Astrocyte (in vitro differentiated cells and primary cell): ENCODE measurements at places on chromosomes 3 and 15. TPM values are rescaled to one million over a fixed set of nuclear protein-coding genes. Genes with fewer than 3 reads are reported as not detected.
A peak's percentile ranks its signal among the peaks of the same experiment; 100 is the strongest.

SLC9C1 gene
- total RNA-seq: not detected in 2 replicates

GABRB3 gene
- total RNA-seq: 43.2 and 47.9 TPM in 2 replicates

SCN11A gene
- 0.07 and 0.20 TPM in 2 replicates for total RNA-seq

CSTA gene
- 0.41 and 0.55 TPM in 2 replicates for total RNA-seq

NTRK3 gene
- total RNA-seq: 12.9 and 14.5 TPM in 2 replicates

NR2E3 gene
- not detected in 2 replicates for total RNA-seq

DPPA4 gene
- total RNA-seq: 81.5 and 83.0 TPM in 2 replicates

MLF1 gene
- total RNA-seq: 14.3 and 15.5 TPM in 2 replicates

NR2F2 gene
- 59.0 and 75.8 TPM in 2 replicates for total RNA-seq

NEK10 gene
- 3.2 and 3.4 TPM in 2 replicates for total RNA-seq

- no peak for DNase-seq
- no peak overlapping the region for H3K4me3 ChIP-seq
- no peaks in the 10 kb centered on the region for H3K36me3 ChIP-seq
These were observed 123.3 kb upstream of the IGF1R start for GRCh38 chr15:98524838-98525660.

DNA sequence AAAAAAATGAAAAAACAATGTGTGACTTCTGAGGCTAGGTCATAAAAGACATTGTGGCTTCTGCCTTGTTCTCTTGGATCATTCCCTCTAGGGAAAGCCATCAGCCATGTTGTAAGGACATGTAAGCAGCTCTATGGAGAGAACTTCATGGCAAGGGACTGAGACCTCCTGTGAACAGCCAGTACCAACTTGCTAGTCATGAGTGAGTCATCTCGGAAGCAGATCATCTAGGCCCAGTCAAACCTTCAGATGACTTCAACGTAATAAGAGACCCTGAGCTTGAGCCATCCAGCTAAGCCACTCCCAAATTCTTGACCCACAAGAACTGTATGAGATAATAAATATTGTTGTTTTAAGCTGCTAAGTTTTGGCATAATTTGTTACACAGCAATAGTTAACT lies 4.9 kb downstream of the MON1A start:
- no peak overlapping the region for H3K4me3 ChIP-seq
- no peaks in the 10 kb centered on the region for H3K27me3 ChIP-seq
- H3K27ac ChIP-seq: peak overlapping the region; percentile 34
- no peaks in the 10 kb centered on the region for H3K36me3 ChIP-seq
- DNase-seq: peak; percentile 77

DNA sequence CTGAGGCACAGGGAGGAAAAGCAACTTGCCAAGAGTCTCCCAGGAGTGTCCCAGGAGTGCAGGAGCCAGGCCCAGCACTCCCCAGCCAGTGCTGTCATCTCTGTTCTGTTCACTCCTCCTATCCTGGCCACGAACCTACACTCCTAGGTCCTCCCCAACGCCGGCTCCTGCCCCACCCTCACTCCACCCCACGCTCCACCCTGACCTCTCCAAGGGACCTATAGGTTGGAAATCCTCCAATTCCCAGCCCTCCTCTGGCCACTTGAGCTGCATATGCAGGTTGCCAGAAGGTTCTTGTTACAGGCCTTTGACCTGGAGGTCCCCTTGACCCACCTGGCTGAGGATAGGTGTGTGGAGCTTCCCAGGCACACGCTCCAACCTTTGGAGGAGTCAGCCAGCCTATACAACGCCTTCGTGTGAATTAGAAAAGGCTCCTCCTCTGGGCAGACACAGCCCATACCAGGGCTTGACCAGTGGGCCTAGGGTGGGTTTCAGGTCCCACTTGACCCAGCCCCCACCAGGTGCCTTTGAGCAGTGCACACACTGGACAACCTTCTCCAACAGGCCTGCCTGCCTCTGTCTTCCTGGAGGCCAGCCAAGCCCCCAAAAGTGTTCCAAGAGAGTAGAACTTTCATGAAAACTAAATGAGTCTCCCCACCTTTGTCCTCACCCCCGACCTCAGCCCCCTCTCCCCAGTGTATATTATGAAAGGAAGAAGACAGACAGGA lies 167.2 kb upstream of the TLE3 start:
- DNase-seq: no peak
- H3K4me1 ChIP-seq: peaks cover 32% of the 10 kb centered on the region
- no peaks in the 10 kb centered on the region for H3K36me3 ChIP-seq

GRCh38 chr3:58200846-58201355 lies 9.9 kb downstream of the DNASE1L3 start:
- no peak for DNase-seq
- no peaks in the 10 kb centered on the region for H3K4me1 ChIP-seq
- no peaks in the 10 kb centered on the region for H3K27me3 ChIP-seq
- H3K27ac ChIP-seq: no peak overlapping the region

- no peaks in the 10 kb centered on the region for H3K36me3 ChIP-seq
- peaks cover 5% of the 10 kb centered on the region for H3K27me3 ChIP-seq
- H3K27ac ChIP-seq: no peak overlapping the region
- H3K4me3 ChIP-seq: no peak overlapping the region
- no peak for DNase-seq
- H3K4me1 ChIP-seq: no peaks in the 10 kb centered on the region
These were observed 28.2 kb upstream of the XIRP1 start for GRCh38 chr3:39220407-39221140.

DNA sequence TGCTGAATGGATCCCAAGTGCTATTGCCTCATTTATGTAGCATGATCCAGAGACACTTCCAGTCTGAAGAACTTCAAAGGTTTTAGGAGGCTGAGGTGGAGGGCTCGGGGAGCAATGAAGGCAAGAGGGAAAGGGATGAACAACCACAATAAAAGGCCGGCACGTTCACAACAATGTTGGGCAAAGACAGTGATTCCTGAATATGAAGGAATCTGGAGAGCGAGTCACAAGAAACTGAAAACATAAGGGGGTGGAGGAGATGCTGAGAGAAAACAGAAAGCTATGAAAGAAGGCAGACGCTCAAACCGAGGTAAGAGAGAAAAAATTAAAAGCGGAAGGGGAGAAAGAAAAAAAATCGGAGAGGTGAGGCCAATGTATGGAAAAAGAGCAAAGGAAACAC lies 120.1 kb downstream of the GREM1 start:
- DNase-seq: no peak
- H3K4me1 ChIP-seq: peaks cover 38% of the 10 kb centered on the region
- H3K36me3 ChIP-seq: no peaks in the 10 kb centered on the region
- no peaks in the 10 kb centered on the region for H3K27me3 ChIP-seq

GRCh38 chr15:31869686-31870307 lies 160.5 kb upstream of the CHRNA7 start:
- peak overlapping the region; percentile 80 for H3K4me3 ChIP-seq
- H3K36me3 ChIP-seq: no peaks in the 10 kb centered on the region
- peaks cover 4% of the 10 kb centered on the region for H3K4me1 ChIP-seq

- H3K4me1 ChIP-seq: peaks cover 21% of the 10 kb centered on the region
- H3K27ac ChIP-seq: peak overlapping the region; percentile 43
- no peak overlapping the region for H3K4me3 ChIP-seq
- peak; percentile 93 for DNase-seq
These were observed 25.4 kb upstream of the EDEM1 start for GRCh38 chr3:5162102-5162501.

- peak; percentile 27 for DNase-seq
- no peak overlapping the region for H3K4me3 ChIP-seq
- no peaks in the 10 kb centered on the region for H3K4me1 ChIP-seq
- no peak overlapping the region for H3K27ac ChIP-seq
- H3K27me3 ChIP-seq: no peaks in the 10 kb centered on the region
These were observed 38.8 kb upstream of the MLF1 start for GRCh38 chr3:158532099-158532734.

GRCh38 chr3:155895379-155895900 lies 25.0 kb downstream of the GMPS start:
- H3K27ac ChIP-seq: no peak overlapping the region
- peaks cover 12% of the 10 kb centered on the region for H3K36me3 ChIP-seq
- H3K4me1 ChIP-seq: no peaks in the 10 kb centered on the region
- no peaks in the 10 kb centered on the region for H3K27me3 ChIP-seq

DNA sequence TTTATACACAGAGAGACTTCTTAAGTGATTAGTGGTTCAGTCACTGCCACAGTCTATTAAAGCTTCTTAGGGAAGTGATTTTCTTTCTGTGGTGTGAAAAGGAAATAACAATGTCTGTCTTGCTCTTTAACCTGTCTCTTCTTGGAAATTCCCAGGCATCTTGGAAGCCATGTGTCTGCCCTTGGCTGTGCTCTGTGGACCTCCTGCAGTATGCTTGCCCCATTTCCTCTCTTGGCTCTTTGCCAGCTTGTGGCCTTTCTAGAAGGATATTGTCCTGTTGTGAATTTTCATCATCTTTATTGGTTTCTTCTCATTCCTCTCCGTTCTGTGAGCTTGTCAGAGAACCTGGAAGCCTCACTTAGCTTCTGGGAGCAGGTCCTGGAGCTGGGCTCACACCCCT lies 338.4 kb upstream of the C2CD4B start:
- no peak overlapping the region for H3K27ac ChIP-seq
- H3K4me1 ChIP-seq: peaks cover 18% of the 10 kb centered on the region
- H3K27me3 ChIP-seq: no peaks in the 10 kb centered on the region
- no peak for DNase-seq
- H3K36me3 ChIP-seq: no peaks in the 10 kb centered on the region

DNA sequence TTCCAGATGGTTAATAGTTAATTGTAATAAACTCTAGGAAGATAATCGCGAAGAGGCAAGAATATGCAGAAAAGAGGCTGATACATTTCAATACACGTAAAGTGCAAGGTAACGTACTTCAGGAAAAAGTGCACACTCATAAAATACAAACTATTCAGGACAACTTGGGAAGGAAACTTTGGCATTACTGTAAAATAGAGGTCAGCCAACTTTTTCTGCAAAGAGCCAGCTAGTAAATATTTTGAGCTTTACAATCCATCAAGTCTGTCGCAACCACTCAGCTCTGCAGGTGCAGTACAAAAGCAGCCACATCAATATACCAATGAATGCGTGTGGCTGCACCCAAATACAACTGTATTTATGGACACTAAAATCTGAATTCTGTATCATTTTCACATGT lies 51.6 kb upstream of the THUMPD3 start:
- H3K36me3 ChIP-seq: no peaks in the 10 kb centered on the region
- H3K27ac ChIP-seq: no peak overlapping the region
- H3K4me3 ChIP-seq: no peak overlapping the region
- peak; percentile 36 for DNase-seq

DNA sequence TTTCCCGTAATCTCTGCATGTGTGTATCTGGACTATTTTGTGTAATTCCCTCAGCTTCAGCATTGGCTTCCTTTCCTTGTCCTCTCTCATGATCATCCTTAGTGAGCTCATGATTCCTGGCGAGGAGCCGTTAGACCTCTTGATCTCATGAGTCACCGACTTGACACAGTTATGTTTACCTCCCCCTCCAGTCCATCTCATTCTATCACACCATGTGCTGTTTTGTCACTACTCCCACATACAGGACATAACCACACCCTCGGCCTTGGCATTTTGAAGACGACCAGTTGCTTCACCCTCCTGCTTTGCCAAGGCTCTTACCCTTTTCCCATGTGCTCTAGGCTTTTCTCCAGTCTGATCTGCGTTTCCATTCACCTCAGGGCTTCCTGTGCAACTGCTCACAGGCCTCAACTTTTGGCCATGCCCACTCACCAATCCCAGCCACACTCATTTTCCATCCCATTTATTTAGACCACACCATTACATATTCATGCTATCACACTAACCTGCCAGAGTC lies 41.5 kb downstream of the CP start:
- H3K27me3 ChIP-seq: no peaks in the 10 kb centered on the region
- H3K36me3 ChIP-seq: no peaks in the 10 kb centered on the region

DNA sequence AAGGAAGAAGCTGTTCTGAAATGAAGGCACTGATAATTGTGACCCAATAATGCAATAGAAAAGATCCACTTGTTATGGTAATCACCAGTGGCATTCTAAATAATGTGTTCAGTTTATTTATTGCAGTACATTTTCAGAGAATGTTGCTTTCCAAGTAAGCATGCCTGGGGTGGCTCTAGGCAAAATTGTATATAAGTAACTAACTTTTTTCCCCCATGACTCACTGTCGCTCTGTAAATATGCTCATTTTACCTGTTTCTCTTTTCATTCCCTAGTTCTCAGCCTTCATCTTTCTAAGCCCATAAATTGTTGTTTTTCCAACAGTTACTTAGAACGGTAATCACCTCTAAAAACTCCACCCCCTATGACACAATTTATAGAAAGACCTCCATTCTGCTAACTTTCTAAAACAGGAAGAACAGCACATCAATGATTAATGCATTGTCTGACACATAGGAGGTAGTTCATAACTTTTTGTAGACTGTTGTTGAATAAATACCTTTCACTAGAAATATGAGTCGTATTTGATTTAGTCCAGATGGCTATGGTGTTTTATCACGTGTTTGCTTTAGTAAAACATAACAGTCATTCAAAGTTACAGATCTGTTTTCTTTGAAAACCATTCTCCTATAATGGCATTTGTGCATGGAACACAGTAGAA lies 143.1 kb downstream of the LSAMP start:
- peak; percentile 30 for DNase-seq
- no peak overlapping the region for H3K4me3 ChIP-seq
- peaks cover 5% of the 10 kb centered on the region for H3K4me1 ChIP-seq

DNA sequence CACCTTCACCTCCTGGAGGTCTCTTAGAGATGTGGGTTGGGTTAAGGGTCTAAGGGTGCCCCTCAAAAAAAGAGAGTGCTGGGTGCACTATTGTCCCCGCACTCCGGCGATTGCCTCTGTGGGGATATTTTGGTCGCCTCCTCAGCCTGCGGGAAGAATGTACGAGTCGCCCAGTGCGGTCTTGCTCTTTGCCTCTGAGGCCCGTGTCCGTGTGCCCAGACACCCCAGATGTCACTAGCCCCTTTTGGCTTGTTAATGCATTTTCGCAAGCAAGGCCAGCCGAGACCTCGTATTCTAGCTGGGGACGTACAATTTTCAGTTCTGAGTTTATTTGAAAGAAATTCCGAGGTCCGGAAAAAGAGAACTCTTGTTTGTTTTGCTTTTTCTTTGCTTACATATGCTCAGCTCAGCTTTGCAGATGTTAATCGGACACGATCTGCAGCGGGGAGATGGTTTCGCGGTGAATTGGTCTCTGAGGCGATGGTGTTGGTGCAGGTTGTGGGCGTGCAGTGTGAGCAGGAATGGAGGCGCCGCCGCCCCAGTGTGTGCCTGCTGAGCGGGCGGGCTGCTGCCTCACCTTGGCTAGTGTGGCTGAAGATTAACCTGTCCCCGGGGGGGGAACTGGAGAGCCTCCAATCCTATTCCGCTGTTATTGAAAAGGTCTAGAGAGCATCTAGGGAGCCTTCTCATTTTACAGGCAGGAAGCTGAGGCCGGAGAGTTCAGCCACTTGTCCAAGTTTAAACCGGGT lies 1.4 kb downstream of the ST6GAL1 start:
- H3K4me3 ChIP-seq: peak overlapping the region; percentile 82
- H3K4me1 ChIP-seq: peaks cover 12% of the 10 kb centered on the region
- peak; percentile 41 for DNase-seq
- no peak overlapping the region for H3K27ac ChIP-seq
- H3K27me3 ChIP-seq: no peaks in the 10 kb centered on the region
- no peaks in the 10 kb centered on the region for H3K36me3 ChIP-seq

GRCh38 chr3:98573181-98573728 lies 20.2 kb downstream of the CPOX start:
- no peak overlapping the region for H3K27ac ChIP-seq
- no peak for DNase-seq
- no peaks in the 10 kb centered on the region for H3K27me3 ChIP-seq
- peaks cover 14% of the 10 kb centered on the region for H3K4me1 ChIP-seq

- no peak overlapping the region for H3K4me3 ChIP-seq
- no peak overlapping the region for H3K27ac ChIP-seq
- H3K4me1 ChIP-seq: no peaks in the 10 kb centered on the region
- H3K36me3 ChIP-seq: peaks cover 13% of the 10 kb centered on the region
These were observed 44.1 kb downstream of the MRPL3 start for GRCh38 chr3:131458653-131459052.

- H3K27me3 ChIP-seq: no peaks in the 10 kb centered on the region
- no peak overlapping the region for H3K4me3 ChIP-seq
- H3K27ac ChIP-seq: no peak overlapping the region
- H3K4me1 ChIP-seq: no peaks in the 10 kb centered on the region
- H3K36me3 ChIP-seq: no peaks in the 10 kb centered on the region
These were observed 11.5 kb upstream of the TEX9 start for GRCh38 chr15:56353740-56354139.
